ENCODE measurements at places on chromosomes 2 and 18.

DNA sequence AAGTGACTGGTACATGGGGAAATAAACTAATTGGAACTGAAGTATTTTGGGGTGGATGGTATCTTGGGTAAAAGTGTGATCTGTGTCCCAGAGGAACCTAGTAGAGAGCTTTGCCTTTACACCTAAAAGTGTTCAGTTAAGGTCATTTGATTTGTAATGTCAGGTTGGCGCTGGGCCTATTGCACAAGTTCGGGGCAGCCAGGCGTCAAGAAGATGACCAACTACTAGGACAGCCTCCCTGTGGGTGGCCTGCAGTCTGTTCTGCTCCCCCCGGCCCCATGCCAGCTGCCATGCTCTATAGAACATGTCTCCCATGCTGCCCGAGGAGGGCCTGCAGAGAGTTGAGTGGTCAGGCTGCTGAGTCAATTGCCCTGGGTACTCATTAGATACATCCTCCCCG lies 10.1 kb downstream of the RRM2 start:
- no peak for DNase-seq

DNA sequence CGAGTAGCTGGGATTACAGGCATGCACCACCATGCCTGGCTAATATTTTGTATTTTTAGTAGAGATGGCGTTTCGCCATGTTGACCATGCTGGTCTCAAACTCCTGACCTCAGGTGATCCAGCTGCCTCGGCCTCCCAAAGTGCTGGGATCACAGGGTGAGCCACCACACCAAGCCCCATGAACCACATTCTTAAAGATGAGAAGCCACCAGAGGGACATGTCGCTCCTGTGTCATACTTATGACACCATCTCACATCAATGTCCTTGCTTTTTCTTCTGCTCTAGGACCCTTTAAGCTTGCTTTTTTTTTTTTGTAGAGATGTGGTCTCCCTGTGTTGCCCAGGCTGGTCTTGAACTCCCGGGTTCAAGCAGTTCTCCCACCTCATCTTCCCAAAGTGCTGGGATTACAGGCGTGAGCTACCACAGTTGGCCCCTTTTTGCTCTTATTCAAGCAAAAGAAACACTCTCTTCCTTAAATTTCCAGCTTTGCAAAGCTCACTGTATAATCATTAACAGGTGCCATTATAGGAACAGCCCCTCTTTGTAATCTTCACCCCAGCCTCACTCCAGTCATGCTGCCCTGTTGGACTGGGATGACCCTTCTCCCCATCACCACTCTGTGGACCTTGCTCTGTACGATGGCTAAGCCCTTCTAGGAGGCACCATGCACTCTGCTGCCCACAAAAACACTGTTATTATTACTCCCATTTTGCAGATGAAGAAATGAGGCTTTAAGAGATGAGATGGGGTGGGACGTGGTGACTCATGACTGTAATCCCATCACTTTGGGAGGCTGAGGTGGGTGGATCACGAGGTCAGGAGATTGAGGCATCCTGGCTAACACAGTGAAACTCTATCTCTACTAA lies 10.8 kb upstream of the KCNG3 start:
- no peak for DNase-seq

- DNase-seq, result no peak
Observed at GRCh38 chr2:45748239-45748638, 96.8 kb downstream of the PRKCE start.

GRCh38 chr18:24539866-24540617 lies 79.6 kb downstream of the HRH4 start:
- no peak for DNase-seq

DNA sequence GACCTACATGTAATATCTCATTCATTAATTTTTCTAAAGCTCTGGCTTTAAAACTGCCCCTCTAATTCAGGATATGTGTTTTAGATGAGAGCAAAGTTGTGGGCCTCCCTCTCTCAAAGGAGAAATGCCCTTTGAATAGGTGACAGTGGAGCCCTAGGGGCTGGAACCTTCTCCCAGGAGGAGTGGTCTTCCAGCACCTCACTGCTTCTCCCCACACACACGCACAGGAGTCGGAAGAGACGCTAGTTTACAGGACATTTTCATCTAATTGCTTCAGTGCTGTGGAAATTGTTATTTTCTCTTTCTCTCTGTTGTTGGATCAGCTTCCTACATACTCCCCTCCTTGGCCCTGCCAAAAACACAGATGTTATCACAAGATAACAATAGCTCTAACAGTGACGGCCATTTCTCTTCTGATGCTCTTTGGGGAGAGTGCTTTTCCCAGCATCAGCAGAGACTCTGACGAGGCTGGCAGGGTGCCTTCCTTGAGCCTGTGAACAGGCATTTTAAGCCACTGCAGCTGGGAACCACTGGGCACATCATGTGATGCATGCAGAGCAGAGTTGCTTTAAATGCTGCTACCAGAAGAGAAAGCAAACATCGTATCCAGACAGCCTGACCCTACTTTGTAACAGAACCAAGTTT lies 209.4 kb upstream of the SP5 start:
- peak; percentile 65 for DNase-seq

GRCh38 chr2:175880-176820 lies 87.7 kb downstream of the SH3YL1 start:
- DNase-seq, result no peak

GRCh38 chr2:239670463-239671120 lies 269.8 kb upstream of the HDAC4 start:
- DNase-seq, result no peak

- DNase-seq, result no peak
Observed at GRCh38 chr2:173588931-173589369, 234.3 kb downstream of the CDCA7 start.

DNA sequence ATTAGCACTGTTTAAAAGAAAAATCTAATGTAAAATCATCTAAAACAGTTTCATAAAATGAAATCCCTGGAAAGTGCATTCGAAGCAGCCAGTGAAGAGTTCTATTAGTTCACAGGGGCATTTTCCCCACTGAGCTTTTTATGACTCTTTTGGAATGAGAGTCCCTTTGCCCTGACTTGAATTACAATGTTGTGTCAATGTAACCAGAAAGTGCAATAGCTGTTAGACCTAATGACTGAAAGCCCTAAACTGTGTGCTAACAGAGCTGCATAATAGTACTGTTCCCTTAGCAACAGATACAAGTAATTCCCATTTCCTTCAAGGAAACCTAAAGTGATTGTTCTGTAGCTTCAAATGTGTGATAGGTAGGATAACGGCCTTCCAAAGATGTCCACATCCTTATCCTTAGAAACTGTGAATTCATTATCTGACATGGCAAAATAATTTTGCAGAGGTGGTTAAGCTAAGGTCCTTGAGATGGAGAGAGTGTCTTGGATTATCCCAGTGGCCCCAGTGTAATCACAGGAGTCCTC lies 134.4 kb downstream of the L3MBTL4 start:
- DNase-seq, result no peak

GRCh38 chr2:121289271-121289670 lies 4.3 kb upstream of the TFCP2L1 start:
- DNase-seq, result no peak

DNA sequence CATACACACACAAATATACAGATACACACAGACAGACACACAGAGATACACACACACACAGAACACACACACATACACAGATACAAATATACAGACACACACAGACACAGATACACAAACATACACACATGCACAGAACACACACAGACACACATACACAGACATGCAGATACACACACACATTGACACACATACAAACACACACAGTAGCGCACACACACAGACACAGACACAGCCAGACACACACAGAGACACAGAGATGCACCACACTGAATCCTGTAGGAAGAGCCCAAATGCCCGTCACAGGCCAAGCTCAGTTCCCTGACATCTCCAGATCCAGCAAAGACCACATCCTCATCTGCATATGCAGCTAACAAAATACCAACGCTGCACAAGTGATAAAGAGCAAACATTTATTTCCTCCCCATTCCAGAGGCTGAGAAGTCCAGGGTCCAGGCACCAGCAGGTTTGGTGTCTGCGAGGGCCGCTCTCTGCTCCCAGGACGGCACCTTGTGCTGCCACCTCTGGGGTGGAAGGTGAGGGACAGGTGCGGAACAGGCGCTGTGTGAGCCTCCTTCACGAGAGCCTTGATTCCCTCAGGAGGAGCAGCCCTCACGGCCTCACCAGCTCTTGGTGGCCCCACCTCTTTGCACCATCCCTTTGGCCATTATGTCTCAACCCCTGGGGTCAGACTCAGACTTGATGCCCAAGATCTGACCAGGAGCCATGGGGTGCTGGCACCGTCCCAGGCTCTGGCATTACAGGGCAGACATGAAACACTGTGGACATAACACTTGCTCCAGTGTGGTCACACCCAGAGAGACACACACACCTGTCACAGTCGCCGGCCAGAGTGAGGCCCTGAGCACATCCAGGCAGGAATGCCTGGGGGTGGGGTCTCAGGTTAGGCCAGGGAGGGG lies 108.7 kb downstream of the NDUFA10 start:
- DNase-seq, result no peak

- no peak for DNase-seq
Observed at GRCh38 chr2:226652369-226652768, 147.3 kb downstream of the IRS1 start.

GRCh38 chr2:130354139-130354428 lies 1.8 kb upstream of the PTPN18 start:
- DNase-seq, result peak; percentile 20

DNA sequence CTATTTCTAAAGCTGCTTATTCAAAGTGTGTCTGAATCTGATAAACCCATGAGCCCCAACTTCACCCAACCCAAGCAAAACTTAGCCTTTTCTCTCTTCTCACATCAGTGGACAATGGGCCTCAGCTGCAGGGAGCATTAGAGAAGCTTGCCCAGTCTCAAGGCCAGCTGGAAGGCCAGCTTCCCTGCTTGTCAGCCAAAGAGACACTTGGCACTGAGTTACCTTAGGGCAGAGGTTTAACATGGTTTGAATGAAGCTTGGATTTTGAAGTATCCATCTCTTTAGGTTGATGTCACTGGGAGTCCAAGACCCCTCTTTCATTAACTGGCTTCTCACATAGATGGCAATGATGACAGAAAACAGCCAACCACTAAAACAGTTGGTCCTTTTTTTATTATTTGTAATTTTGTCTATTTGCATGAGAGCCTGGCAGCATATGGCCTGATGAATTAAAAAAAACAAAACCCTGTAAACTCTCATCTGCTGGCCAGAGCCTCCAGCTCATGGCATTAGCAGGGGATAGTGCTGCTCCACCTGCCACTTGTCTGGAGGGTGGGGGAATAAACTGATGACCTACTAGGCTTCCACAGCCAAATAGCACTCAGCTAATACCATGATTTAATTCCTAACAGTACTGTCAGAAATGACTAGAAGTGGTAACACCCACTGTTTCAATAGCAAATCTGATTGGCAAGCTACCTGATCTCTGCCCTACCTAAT lies 137.0 kb downstream of the UBE2E3 start:
- no peak for DNase-seq

DNA sequence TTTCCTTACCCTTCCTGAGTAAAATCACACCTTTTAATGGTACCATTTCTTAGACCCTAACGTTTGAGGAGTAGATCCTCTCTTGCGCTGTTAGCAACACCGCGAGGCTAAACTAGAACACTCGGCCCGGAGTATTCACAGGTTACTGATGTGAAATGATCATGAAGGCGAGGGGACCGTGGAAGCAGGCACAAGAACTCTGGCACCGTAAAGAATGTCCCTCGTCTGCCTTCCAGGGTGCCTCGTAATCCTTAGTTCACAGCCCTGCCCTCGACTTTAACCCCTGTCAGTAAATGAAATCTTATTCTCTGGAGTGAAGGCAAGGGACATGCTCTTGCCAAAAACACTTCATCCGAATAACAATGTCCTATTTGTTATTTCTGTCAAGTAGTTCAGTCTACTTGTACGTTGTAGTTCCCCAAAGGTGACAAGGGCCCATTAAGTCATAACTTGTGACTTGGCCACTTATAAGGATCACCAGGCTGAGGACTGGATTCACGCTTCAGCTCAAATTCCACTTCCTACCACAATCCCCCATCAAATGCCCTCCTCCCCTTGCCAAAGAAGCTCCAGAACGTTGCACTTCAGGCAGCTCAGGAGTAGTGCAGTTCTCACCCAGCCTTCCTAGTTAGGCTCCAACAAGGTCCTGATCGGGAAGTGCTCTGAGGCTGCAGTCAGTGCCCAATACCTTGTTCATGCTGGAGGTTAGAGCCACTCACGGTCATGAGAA lies 43.3 kb upstream of the ITM2C start:
- peak; percentile 11 for DNase-seq

DNA sequence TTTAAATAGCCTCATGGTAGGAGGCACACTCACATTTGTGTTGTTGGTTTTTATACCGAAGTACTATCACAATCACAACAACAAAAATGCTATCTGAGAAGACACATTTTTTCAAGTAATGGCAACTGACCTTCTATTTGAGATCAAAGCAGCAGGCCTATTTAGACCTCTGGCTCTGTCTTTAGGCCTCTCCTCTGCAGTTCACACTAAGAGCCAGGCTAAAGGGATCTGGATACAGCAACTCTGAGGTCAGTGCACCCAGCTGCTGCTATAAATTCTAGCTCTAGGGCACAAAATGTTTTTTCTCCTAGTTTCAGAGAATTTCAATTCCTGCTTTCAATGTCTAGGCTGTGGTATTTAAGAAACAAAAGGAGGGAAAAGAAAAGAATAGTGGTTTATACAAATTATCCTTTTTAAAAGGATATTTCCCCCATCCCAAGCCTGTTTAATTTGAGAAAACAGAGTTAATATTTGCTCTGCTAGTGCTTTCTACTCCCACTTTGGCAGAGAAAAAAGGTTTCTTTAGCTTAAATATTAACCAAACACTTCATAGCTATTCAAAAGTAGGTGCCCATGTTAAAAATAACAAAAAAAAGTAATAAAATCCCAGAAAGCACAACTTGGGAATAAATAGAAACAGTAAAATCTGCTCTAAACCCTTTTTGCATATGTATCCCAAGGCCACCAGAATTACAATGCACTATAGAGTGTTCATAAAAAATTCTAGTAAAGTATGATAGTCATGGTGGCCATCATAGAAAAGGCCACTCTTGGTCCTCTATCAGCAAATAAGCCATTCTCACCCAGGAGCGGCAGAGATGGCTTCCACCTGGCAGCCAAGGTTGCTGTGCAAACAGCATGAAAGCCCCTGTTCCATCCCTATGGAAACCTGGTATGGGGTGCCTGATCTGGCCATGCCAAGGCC lies 293.6 kb upstream of the SESTD1 start:
- peak; percentile 6 for DNase-seq

- no peak for DNase-seq
Observed at GRCh38 chr2:221001381-221001801, 570.7 kb downstream of the EPHA4 start.

- DNase-seq, result no peak
Observed at GRCh38 chr2:99297994-99298393, 3.0 kb downstream of the LYG1 start.

- DNase-seq, result peak; percentile 75
Observed at GRCh38 chr18:45325778-45326177, 289.5 kb upstream of the SLC14A2 start.
